Stimulated activated CD4-positive, alpha-beta T cell treated with anti-CD3 and anti-CD28 coated beads, TNF-alpha, amount 100 ng/mL, for 24 hours (primary cell): ENCODE measurements at places on chromosomes 4 and X.

DNA sequence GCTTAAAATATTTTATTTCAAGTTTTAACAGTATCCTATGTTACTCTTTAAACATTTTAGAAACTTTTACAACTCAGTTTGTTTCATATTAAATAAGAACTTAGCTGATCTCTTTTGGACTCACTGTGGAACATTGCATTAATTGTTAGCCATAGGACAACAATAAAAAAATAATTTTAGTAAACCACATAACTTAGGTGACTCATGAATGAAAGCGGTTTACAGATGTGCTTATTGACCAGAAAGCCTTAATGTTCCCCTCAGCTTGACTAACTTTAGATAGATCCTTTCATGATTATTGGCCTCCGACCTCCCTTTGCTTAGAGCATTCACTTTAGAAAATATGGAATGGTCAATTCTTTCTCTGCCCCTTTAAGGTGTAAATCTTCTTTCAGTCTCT is 783.5 kb upstream of the MAGEB2 start:
- no peak for DNase-seq

- DNase-seq = no peak
Measured at GRCh38 chrX:117376460-117376859, 740.1 kb downstream of the KLHL13 start.

DNA sequence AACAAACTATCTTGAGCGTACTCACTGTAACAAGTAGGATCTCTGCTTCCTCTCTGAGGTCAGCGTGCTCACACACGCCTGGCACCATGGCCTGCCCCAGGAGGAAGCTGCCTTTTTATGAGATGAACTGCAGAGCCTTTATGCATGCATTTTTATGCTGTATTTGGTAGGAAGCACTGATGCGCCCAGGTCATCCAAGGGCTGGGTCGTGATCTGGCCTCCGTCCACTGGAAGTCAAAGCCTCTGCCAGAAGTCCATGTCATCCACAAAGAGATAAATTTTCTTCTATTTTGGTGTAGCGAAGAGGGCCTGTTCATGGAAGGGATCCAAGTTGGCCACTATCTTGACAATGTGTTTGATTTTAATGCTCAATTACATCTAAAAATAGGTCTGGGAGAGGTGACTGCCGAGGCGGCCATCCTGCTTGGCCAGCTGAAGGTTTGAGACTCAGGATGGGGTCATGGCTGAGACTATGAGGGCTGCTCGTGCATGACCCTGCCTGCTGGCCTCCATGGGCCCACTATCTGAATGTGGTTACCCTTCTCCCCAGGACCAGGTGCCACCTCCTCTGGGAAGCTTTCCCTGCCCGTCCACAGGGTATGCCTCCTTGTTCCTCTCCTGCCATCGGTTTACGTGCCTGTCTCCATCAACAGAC is 50.3 kb downstream of the HTRA3 start:
- DNase-seq = no peak

DNA sequence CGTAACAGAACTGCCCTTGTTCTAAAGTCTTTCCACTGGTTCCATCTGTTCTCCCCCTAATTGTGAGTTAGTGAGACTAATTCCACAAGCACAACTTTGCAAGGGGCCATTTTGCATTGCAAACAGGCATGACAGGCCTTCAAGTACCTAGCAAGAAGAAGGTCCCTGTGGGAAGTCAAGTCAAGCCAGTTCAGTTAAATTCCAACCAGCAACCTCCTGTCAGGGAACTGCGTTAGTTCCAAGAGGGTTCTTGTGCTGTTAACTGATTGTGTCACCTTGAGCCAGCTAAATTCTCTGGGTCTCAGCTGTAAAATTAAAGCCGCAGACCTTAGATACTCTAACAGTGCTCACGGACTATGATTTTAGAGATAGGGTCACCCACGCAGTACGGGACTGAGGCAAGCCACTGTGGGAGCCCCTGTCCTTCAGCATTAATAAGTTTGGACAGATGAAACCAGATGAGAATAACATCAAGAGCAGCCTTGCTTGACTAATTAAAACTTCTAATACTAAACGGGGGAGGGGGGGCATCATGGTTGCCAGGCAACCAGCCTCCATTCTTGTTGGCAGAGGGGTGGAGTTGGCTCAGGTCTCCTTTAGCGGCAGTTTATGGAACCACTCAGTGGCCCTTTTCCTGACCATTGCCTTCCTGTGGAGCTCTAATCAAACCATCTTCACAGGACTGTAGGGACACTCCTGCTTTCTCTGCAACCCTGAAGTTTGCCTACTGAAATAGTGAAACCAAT is 24.1 kb upstream of the TMEM150C start:
- no peak for DNase-seq

DNA sequence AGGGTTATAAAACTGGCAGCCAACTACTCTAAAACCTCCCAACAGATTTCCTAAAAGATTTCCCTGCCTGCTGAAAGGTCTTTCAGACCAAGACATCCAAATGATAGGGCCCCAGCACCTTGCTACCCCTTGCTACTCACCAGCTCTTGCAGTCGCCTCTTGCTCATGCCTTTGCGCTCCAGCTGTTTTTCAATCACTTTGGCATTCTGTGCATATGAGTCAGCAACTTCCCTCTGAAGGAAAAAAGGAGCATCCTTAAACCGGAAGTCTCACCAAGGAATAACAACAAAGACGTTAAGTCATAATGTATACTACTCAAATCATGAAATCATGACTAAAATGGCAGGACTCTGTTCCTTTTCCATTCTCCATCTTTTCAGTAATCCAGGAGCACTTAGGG is 24.0 kb downstream of the STEEP1 start:
- no peak for DNase-seq

DNA sequence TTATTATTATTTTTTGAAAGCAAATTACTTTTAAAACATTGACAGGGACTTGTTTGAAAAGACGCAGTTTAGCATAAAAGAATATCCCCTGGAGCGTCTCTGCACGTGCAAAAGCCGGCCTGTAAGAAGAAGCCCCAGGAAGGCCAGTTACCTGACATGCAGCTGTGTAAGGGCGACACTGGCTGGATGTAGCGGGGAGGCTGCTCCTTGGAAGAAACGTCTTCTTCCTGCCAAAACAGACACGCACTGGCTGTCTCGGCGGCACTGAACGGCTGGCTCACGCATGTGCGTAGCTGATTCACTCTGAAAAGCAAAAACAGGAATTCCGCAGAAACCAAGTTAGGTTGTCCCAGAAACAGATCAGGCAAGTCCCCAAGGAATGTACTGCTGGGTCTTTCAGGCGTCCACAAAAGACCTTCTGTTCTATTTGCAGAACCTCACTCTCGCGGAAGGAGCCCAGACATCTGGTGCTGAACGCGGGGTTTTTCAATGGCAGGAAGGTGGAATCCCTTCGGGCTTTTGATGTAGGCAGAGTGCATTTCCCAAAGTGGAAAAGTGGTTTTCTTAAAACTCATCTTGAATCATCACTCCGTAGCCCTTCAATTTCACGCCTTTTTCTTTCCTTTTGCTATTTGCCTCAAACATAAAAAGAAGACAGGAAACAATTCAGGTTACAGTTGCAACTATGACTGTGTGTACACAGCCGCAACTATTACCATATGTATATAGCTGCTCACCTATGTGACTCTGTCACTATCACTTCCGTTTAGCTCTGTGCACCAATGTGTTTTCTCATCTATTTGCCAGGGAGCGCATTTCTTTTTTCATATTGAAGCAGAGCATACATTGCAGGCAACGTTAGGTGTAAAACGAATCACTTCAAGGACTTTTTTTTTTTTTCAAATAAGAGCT is 38.1 kb upstream of the ARSH start:
- DNase-seq = peak; percentile 0

- no peak for DNase-seq
Measured at GRCh38 chr4:25786497-25787065, 76.2 kb downstream of the SEL1L3 start.

DNA sequence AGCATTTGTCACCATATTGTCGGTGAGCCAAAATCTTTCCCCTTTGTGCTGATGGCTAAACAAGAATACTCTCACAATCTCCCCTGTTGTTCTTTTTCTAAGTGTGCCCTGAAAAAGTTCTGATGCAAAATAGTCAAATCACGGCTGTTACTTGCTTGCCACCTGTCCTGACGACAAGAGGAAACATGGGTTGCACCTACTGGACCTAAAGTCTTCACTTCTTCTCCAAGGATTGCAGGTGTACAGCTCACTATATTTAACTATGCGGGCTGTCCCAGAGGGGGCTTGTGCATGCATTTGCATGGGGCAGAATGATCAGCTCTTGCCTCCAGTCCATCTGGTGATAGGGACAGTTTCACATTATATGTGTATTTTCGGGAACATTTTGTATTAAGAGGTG is 21.6 kb downstream of the AFF2 start:
- no peak for DNase-seq

GRCh38 chr4:39664828-39665731 is 26.4 kb upstream of the SMIM14 start:
- DNase-seq = no peak

- no peak for DNase-seq
Measured at GRCh38 chr4:100188829-100189228, 1.4 kb downstream of the DDIT4L start.

DNA sequence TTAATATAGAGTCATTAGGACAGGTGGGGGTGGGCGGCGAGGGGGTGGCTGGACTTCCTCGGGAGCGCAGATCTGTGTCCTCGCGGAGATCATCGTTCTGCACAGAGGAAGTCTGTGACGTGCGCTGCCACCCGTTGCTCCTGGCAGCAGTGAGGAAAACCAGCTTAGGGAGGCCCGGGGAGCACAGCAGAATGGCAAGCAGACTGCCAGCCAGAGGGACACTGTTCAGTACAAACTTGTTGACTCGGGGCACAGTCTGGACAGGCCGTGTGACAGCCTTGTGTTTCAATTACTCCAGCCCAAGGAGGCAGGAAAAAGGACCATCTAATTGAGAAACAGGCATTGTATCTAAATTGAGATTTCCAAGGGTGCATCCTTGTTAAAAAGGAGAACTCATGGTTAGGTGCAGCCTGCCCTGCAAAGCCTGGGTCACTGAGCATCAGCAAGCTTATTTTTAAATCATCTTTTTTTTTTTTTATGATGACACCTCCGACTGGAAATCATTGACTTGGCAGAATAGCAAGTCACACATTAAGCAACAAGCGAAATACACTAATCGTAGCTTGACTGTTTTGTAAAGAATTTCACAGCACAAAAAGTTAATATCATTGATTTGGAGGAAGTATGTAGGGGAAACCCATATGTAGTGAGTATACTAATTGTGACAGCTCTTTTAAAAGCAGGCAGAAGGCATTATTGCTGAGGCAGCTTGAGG is 512.0 kb upstream of the FAT1 start:
- no peak for DNase-seq

DNA sequence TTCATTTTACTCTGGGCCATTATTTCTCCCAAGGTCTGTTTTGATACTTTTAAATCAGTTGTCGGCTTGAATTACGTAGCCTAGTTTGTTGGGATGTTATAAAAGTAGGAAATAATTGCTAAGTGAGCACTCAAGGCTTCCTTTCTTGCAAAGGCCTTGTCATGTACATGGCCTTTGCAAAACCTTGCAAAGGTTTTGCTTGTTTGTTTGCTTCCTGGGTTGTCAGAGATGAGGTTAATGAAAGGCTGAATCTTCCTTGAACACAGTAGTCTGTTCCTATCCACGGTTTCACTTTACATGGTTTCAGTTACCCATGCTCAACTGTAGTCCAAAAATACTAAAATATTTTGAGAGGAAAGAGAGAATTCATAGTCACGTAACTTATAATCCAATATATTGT is 113.5 kb downstream of the NAA11 start:
- no peak for DNase-seq

DNA sequence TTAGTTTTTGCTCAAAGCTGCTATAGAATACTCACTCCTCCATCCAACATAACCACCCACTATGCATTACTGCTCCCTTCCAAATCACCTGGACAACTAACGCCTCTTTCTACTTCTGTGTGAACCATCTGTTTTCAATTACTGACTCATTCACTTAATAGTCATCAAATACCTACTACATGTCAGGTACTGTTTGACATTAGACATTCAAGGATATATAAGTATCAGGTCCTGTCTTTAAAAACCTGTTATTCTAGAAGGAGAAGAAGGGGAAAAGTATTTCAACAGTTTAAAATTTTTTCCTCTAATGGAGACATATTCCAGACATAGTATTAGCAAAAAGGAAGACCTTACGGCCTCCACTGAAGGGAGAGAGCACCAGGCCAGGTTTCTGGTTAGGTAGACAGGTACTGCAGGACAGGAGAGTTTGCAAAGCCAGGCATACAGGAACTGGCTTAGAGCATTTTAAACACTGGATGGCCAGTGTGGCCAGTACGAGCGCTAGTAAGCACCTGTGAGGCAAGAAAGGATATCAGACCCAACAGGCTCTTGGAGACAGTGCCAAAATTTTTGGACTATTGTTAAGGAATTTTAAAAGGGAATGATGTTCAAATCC is 39.0 kb downstream of the SH3RF1 start:
- DNase-seq = no peak

DNA sequence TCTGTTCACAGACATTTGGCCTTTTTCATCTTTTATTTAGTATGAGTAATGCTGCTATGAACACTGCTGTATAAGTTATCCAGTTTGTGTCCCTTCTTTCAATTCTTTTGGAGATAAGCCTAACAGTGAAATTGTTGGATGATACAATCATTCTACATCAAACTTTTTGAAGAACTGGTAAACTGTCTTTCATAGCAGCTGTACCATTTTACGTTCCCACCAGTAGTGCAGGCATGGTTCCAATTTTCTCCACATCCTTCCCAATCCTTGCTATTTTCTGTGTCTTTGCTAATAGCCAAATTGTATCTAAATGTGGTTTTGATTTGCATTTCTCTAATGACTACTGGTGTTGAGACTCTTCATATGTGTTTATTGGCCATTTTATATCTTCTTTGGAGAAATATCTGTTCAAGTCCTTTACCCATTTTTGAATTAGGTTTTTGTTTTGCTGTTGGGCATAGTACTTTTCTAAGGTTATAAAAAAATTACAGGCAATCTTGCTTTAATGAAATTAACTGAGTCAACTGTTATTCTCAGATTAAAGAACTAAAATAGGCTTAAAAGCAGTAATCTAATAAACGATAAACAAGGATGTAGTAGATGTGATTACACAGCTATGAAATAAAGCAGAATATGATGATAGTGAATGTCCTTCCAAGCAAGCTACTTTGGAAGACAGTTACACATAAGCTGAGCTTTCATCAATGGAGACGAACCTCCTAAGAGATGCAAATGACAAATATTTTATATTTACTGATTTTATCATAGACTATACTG is 57.2 kb downstream of the FBXW7 start:
- no peak for DNase-seq

DNA sequence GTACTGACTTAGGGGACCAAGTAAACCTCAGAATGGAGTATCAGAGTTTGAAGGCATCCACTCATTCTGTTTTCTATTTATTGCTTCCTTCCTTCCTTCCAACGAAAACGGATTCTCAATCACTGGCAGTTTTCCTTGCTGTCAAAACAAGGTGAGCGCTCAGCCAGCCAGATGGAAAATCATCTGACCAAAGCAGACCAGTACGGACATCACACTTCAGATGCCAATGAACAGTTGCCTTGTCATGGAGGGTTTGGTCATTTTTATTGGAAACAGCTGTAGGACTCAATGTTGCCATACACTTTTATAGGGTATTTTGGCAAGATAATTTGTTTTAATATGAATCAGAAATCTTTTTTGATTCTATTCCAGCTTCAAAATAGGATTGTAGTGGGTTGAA is 16.6 kb downstream of the GEMIN8 start:
- no peak for DNase-seq
